ENCODE measurements at places on chromosomes 16 and 17. TPM values are rescaled to one million over a fixed set of nuclear protein-coding genes. Genes with fewer than 3 reads are reported as not detected.

The USP36 gene
- total RNA-seq: 96.8 TPM

The RUNDC3A gene
- not detected for total RNA-seq

The HOXB6 gene
- total RNA-seq: 0.60 TPM

- DNase-seq: no peak
These were observed 1.1 kb downstream of the ELOB start for GRCh38 chr16:2775765-2776499.

- no peak for DNase-seq
These were observed 14.5 kb downstream of the TSPOAP1 start for GRCh38 chr17:58313815-58314705.

DNA sequence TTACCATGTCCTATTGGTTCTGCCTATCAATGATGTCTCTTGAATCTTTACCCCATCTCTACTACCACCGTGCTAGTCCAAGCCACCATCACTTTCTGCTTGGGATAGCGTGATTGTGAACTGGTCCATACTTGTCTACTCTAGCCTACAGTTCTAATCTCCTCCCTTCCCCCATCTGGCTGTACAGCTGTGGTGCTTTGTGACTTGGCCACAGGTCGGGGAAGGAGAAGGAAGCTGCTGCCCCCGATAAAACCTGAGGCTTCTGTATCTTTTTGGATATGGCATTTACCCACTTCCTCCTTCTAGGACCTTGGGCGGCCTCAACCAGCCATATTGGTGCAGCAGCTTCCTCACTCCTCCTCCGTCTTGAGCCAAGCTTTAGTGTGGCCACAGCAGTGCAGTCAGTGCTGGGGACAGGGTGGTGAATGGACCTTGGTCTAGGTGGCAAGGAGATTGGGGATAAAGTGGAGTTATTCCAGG is 314 bp upstream of the ITGA2B start:
- DNase-seq: no peak

- peak; percentile 65 for DNase-seq
These were observed at the start of gene ADGRG1 for GRCh38 chr16:57628008-57628781. Gene ADGRG1, plus strand, starts transcription at chr16:57628630. Its CDS starts 21,658 bp downstream, at chr16:57650288.

DNA sequence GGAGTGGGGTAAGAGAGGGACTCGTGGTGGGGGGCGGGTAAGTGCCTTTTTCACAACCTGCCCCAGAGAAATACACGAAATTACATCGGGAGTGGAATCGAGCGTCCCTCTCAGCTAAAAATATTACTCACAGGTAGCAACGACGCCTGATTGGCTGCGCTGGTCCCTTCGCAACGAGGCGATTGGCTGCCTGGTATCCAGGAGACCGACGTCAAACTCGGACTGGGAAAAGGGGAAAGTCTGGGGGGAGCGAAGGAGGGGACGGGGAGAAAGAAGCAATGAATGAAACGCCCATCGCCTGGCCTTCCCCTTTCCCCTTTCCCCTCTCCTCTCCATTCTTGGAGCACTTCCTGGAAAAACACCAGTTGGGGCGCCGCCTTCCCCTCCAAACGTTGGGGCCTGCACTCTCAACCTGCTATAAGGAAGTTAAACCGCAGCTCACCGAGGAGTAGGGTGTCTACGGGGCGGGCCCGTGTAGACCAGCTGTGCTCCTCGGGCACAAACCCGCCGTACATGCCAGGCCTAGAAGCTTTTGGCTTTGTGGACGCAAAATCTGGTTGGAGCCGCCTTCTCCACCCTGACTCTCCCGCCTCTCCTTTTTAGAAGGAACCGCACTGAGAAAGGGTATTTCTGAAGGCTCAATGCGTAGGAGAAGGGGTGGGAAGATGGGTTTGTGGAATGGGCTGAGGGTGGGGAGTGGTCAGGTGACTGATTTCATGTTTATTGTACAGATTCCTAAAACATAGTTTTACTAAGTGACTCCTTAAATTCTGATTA is 1.4 kb upstream of the TOB1 start:
- DNase-seq: peak; percentile 90

- DNase-seq: no peak
These were observed 241.5 kb upstream of the CNTNAP4 start for GRCh38 chr16:76035689-76036088.

GRCh38 chr16:47848421-47849109 is 307.2 kb downstream of the ABCC12 start:
- DNase-seq: no peak

DNA sequence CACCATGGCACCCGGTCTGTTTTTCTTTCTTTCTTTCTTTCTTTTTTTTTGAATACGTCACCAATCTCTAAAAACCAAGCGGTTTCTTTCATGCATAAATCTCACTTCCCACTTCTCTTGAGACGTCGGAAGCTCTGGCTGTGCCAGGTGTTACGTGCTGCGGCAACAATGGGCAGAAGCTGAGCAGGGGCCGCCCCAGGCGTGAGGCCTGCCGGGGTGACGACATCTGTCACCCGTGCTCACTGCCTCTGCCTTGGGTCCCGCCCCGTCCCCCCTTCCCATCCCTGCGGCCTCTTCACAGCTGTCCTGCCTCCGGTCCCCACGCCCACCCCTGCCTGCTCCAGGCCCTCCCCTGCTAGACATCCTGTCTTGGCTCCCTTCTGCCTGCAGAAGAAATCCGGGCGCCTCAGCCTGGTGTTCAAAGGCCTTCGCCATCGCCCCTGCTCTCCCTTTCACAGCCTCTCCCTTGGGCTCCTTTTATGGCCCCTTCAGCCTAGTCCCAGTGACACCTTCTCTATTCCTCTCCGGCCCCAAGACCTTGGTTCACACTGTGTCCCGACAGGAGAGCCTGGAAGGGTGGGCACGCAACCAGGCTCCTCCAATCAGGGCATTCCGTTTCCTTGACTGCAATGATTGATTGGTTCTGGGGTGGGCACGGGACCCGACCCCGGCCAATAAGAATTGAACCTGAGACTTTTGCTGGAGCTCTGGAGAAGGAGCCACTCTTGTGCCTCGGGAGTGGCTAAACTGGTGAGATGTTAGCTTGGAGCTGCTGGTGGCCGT is 4.8 kb downstream of the P2RX1 start:
- peak; percentile 70 for DNase-seq

GRCh38 chr16:82481455-82481854 is 145.3 kb upstream of the CDH13 start:
- no peak for DNase-seq

DNA sequence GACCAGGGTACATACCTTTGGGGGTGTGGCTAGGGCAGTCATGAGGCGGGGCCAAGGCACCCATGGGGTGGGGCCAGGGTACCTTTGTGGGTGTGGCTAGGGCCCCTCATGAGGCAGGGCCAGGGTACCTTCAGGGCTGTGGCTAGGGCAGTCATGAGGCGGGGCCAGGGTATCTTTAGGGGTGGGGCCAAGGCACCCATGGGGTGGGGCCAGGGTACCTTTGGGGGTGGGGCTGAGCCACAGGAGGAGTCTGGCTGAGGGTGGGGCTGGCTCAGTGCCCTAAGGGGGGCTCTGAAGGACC is 3.5 kb downstream of the GNG13 start:
- peak; percentile 33 for DNase-seq

DNA sequence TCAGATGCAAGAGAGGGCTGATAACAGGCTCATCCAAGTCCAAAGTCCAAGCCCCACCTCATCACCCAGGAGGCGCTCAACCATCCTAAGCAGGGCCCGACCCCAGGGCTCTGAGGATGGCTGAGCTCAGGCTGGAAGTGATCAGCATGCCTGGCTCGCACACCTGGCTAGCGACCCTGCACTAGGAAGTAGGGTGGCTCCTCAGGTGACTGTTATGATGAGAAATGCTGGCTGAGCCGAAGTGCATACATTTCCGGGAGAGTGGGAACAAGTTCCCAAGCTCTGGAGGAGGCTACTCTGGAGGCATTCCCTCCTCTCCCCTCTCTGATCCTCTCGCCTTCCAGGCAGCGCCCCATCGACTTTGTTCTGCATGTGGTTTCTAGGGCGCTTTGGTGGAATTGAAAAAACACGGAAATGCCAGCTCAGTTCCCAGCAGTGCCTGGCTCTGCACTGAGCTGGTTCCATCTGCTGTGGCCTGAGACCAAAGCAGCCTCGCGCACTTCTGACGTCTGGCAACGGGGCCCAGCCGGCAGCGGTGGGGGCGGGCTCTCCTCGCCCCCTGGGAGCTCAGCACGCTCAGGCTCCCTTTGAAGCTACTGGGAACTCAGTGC is 130.3 kb downstream of the IRF8 start:
- DNase-seq: no peak

GRCh38 chr16:80804526-80805383 is at the start of gene CDYL2:
Gene CDYL2, minus strand, starts transcription at chr16:80804598. Its CDS starts 425 bp downstream, at chr16:80804173.
- peak; percentile 64 for DNase-seq

DNA sequence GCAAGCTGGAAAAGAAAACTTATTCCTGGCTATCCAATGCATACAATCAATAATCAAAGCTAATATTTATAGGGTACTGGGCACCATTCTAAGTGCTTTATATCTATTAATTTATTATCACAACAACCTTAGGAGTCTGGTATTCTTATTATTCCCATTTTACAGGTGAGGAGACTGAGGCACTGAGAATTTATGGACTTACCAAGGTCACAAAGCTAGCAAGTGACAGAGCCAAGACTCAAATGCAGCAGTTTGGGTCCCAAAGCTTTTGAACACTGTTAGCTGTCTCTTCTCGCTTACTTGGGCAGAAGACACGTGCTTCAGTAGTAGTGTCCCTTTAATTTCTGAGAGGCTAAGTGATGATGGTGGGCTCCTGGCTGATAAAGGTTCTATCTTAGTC is 152.6 kb downstream of the AATF start:
- DNase-seq: no peak

- no peak for DNase-seq
These were observed 34.8 kb upstream of the GAS7 start for GRCh38 chr17:10233161-10233560.

- no peak for DNase-seq
These were observed 43.4 kb downstream of the TAOK1 start for GRCh38 chr17:29433541-29433940.

DNA sequence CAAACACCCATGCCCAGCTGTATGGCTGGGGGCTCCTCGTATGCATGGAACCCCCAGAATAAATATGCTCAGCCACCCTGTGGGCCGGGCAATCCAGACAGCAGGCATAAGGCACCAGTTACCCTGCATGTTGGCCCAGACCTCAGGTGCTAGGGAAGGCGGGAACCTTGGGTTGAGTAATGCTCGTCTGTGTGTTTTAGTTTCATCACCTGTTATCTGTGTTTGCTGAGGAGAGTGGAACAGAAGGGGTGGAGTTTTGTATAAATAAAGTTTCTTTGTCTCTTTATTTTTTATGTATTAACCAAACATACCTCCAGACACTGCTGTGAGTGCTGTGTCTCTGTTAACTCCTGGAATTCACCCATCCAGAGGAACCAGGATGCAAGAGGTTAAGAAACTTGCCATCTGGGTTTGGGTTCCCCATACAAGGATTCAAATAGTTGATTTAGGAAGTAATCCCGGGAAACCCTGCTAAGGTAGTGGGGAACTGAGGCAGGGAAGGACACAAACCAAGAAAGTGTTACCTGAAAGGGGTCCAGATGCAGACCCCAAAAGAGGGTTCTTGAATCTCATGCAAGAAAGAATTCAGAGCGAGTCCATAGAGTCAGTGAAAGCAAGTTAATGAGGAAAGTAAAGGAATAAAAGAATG is 37.4 kb upstream of the IL21R start:
- no peak for DNase-seq

DNA sequence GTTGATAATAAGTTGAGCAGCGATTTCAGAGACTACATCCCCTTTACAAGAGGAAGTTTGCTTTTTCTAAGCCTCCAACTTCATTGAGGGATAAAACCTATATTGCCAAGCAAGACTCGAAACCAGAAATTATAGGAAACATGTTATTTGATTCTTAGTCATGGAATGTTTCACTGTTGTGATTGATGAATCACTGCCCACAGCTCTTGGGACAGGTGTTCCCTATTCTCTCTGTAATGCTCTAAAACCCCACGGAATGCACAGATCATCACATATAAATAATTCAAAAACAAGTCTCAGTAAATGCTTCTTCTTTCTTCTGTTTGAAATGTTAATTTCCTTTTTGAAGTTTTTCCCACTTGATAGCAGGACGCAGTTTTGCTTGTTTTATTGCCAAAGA is 809.5 kb upstream of the GOT2 start:
- no peak for DNase-seq

GRCh38 chr17:35373984-35374765 is 754 bp upstream of the SLFN11 start:
- peak; percentile 63 for DNase-seq

- DNase-seq: no peak
These were observed 635 bp downstream of the WNK4 start for GRCh38 chr17:42780851-42781638.

All from activated CD4-positive, alpha-beta memory T cell treated with anti-CD3 and anti-CD28 coated beads, Interleukin-2, amount 10 ng/mL, durations not matched to agents 7 days and 5 days (primary cell).